ENCODE measurements at places on chromosomes 11 and 22. TPM values are rescaled to one million over a fixed set of nuclear protein-coding genes. Genes with fewer than 3 reads are reported as not detected.

Gene ELF5
- not detected for total RNA-seq

Gene INS
- total RNA-seq, result 0.89 TPM

Gene GGTLC2
- not detected for total RNA-seq

Gene CD3G
- total RNA-seq, result 0.69 TPM
